Upper lobe of right lung (tissue), 1 donor: ENCODE measurements at places on chromosomes 2 and 18.

DNA sequence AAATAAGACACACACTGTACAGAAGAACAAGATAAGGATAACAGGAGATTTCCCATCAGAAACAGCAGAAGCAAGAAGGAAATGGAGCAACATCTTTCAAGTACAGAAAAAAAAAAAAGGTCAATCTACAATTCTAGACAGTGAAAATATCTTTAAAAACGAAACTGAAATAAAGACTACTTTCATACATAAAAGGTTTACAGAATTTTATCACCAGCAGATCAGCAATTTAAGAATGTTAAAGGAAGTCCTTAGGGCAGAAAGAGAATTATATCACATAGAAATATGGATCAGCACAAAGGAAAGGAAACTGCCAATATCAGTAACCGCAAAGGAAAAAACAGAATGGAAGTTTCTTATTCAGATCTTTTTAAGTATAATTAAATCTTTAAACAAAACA is 931.0 kb downstream of the EPHA4 start:
- no peak for DNase-seq
- H3K4me1 ChIP-seq: no peaks in the 10 kb centered on the region
- H3K27me3 ChIP-seq: no peaks in the 10 kb centered on the region
- no peak overlapping the region for H3K4me3 ChIP-seq
- H3K27ac ChIP-seq: no peak overlapping the region
- no peaks in the 10 kb centered on the region for H3K36me3 ChIP-seq

DNA sequence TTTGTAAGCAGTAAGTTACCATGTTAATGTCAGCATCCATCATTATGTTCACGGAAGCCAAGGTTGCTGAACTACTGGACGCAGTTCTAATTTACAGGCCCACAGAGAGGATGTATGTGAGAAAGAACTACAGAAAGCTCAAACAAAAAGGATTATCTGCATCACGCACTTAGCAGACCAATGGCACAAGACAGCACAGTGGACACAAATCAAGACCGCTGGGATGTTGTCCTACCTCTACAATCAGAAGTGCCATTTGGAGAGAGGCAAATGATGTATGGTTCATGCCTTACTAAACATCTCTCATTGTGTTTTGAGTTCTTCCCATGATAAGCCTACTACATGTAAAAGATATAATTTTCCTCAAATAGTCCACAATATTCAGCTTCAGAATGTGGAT is 330.7 kb upstream of the CHAC2 start:
- no peak for DNase-seq
- no peaks in the 10 kb centered on the region for H3K27me3 ChIP-seq
- no peaks in the 10 kb centered on the region for H3K4me1 ChIP-seq
- no peak overlapping the region for H3K4me3 ChIP-seq
- H3K36me3 ChIP-seq: no peaks in the 10 kb centered on the region

GRCh38 chr2:48707466-48707865 is 48.1 kb downstream of the LHCGR start:
- DNase-seq: peak; percentile 67
- no peak overlapping the region for H3K27ac ChIP-seq
- H3K4me3 ChIP-seq: no peak overlapping the region
- no peaks in the 10 kb centered on the region for H3K27me3 ChIP-seq
- no peaks in the 10 kb centered on the region for H3K4me1 ChIP-seq

- no peaks in the 10 kb centered on the region for H3K27me3 ChIP-seq
- H3K36me3 ChIP-seq: no peaks in the 10 kb centered on the region
- no peak overlapping the region for H3K27ac ChIP-seq
Observed at GRCh38 chr2:119208791-119209203, 14.8 kb upstream of the STEAP3 start.

DNA sequence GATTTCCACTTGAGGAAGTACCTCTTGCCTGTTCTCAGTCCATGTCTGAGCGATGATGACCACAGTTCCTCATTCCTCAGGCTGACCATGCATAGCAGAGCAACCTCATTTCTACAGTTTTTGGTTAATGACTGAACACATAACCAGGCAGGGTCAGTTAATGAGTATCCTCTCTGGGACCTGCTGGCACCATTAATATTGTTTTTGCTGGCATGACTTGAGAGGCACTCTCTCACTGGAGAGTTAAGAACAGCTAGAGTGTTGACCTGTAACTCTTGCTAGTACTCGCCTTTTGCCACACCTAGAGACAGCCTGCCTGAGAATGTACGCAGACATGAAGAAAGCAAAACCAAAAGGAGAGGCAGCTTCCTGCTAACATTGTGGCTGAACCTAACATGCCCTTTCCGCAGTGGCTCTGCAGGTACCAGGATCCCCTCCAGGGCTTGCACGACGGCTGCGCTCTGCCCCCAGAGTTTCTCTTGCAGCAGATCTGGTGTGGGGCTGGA is 23.9 kb downstream of the PECR start:
- peaks cover 10% of the 10 kb centered on the region for H3K4me1 ChIP-seq
- peak; percentile 67 for DNase-seq
- peak overlapping the region; percentile 73 for H3K27ac ChIP-seq
- peaks cover 12% of the 10 kb centered on the region for H3K36me3 ChIP-seq
- peak overlapping the region; percentile 22 for H3K4me3 ChIP-seq

DNA sequence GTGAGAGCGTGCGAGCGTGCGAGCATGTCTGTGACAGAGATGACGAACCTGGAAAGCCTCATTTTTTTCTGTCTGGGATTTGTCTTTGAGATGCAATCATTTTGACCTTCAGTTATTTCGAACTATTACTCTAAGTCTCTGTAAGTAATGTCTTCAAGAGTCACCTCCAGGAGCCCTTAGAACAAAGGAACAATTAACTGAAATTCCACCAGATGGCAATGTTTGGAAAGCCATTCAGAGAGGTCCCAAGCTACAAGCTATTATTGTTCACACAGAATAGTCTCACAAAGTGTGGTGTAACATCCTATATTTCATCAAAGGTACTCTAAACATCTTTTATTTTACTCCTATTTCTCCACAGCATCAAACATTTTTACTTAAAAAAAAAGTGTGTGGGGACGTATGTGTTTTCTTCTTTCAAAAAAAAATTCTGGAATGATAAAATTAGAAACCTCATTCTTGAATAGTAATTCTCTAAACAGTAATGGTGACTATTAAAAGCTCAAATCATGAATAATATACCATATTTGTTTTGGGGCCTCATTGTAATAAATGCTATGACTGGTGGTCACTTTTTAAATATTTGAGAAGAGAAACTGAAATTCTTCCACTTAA is 35.1 kb upstream of the MAPRE2 start:
- H3K36me3 ChIP-seq: no peaks in the 10 kb centered on the region
- no peak overlapping the region for H3K4me3 ChIP-seq
- no peak for DNase-seq
- H3K4me1 ChIP-seq: no peaks in the 10 kb centered on the region
- no peak overlapping the region for H3K27ac ChIP-seq

GRCh38 chr2:64105670-64106461 is 38.4 kb downstream of the PELI1 start:
- H3K27ac ChIP-seq: no peak overlapping the region
- H3K36me3 ChIP-seq: peaks cover 15% of the 10 kb centered on the region
- no peak for DNase-seq
- H3K4me3 ChIP-seq: no peak overlapping the region
- no peaks in the 10 kb centered on the region for H3K27me3 ChIP-seq
- H3K4me1 ChIP-seq: peaks cover 12% of the 10 kb centered on the region

GRCh38 chr2:69298261-69298660 is 88.8 kb downstream of the GFPT1 start:
- no peaks in the 10 kb centered on the region for H3K4me1 ChIP-seq
- H3K4me3 ChIP-seq: no peak overlapping the region
- H3K36me3 ChIP-seq: no peaks in the 10 kb centered on the region
- H3K27me3 ChIP-seq: no peaks in the 10 kb centered on the region
- no peak for DNase-seq

DNA sequence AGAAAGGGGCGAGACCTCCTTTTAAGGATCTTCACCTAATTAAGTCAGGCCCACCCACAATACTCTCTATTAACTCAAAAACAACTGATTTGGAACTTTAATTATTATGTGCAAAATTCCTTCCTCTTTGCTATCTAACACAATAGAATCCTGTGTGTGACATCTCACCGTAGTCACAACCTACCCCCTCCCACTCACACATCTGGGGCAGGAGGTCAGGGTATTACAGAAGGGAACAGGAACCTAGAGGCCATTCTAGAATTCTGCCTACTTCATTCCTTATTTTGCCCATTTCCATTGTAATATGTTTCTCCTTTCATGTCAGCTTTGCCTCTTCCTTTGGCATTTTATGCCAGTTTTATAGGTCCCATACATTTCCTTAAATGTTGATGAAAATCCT is 829.3 kb upstream of the ID2 start:
- H3K27ac ChIP-seq: no peak overlapping the region
- no peaks in the 10 kb centered on the region for H3K36me3 ChIP-seq
- DNase-seq: no peak
- H3K4me1 ChIP-seq: no peaks in the 10 kb centered on the region

GRCh38 chr2:227834916-227835650 is 21.4 kb downstream of the CCL20 start:
- H3K36me3 ChIP-seq: no peaks in the 10 kb centered on the region
- no peaks in the 10 kb centered on the region for H3K4me1 ChIP-seq
- H3K4me3 ChIP-seq: no peak overlapping the region
- DNase-seq: no peak
- H3K27ac ChIP-seq: no peak overlapping the region
- H3K27me3 ChIP-seq: no peaks in the 10 kb centered on the region

- no peak overlapping the region for H3K4me3 ChIP-seq
- H3K4me1 ChIP-seq: no peaks in the 10 kb centered on the region
- no peak overlapping the region for H3K27ac ChIP-seq
Observed at GRCh38 chr2:230676546-230676945, 36.1 kb upstream of the CAB39 start.

- peak; percentile 61 for DNase-seq
- H3K27me3 ChIP-seq: peaks cover 94% of the 10 kb centered on the region
- no peak overlapping the region for H3K27ac ChIP-seq
- peaks cover 28% of the 10 kb centered on the region for H3K4me1 ChIP-seq
- H3K36me3 ChIP-seq: no peaks in the 10 kb centered on the region
Observed at GRCh38 chr18:907115-907884, 2.6 kb downstream of the ADCYAP1 start.

- H3K27ac ChIP-seq: no peak overlapping the region
- no peak overlapping the region for H3K4me3 ChIP-seq
- H3K4me1 ChIP-seq: peaks cover 3% of the 10 kb centered on the region
- no peak for DNase-seq
- no peaks in the 10 kb centered on the region for H3K36me3 ChIP-seq
- H3K27me3 ChIP-seq: no peaks in the 10 kb centered on the region
Observed at GRCh38 chr2:151881342-151881741, 53.1 kb upstream of the ARL5A start.

- no peaks in the 10 kb centered on the region for H3K27me3 ChIP-seq
- no peak overlapping the region for H3K4me3 ChIP-seq
- H3K27ac ChIP-seq: no peak overlapping the region
- peaks cover 89% of the 10 kb centered on the region for H3K36me3 ChIP-seq
Observed at GRCh38 chr2:24210106-24210455, 35.2 kb downstream of the FAM228A start.

DNA sequence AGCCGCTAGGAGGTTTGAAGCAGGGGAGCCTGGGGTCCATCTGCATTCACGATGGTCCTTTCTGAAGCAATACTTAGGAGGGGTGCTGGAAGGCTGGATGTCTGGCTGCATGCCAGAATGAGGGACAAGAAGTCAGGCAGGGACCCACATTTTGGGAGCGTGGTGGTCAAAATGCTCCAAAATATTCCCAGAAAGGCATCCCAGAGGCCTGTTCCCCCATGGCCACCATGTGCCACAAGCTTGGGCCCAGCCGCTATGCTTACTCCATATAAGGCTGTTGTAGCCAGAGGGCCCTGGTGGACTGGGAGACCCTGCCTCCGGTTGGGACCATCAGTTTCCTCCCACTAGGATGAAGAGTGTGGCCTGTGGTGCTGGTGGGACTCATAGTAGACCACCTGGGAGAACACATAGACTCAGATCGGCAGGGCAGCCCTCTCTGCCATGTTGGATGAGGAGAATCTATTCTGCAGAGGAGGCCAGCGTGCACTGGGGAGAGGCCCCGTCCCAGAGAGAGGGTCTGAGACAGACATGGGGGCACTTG is 3.6 kb upstream of the PROM2 start:
- no peaks in the 10 kb centered on the region for H3K4me1 ChIP-seq
- H3K4me3 ChIP-seq: no peak overlapping the region
- peak; percentile 30 for DNase-seq

DNA sequence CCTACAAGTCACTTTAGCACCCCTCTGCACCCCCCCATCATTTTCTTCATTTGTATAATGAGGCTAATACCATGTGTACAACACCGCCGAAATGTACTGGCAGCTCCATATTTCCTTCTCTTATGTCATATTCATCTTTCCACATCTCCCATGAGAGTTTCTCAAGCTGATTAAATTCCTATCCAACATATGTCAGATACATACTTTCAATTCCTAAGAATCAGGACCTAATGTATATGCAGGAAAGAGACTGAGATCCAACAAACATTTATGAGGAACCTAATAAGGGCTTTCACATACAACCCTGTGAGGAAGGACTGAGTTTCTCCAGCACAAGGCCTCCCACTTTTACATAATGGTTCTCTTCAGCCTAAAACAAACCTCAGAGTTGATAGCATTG is 41.9 kb downstream of the PRKD3 start:
- no peaks in the 10 kb centered on the region for H3K27me3 ChIP-seq
- DNase-seq: no peak
- no peaks in the 10 kb centered on the region for H3K4me1 ChIP-seq
- H3K27ac ChIP-seq: no peak overlapping the region
